ENCODE measurements at places on chromosomes 3 and 15.

GRCh38 chr3:179961071-179961702, 75.5 kb downstream of the PEX5L start:
- no peak for DNase-seq

DNA sequence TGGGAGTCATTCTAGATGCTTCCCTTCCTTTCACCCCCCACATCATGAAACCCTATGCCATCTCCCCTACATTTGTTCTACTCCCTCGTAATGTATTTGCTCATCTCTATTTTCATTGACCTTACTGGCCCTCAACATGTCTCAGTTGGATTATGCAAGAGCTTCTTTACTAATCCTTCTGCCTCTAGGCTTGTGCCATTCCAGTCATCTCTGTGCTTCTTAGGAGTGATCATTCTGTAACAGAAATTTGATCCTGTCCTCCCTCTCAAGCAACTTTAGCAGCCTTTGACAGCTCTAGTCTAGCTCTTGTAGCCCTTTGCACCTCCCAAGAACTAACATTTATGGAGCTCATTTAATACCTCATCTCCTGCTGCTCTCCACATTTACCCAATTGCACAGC, 64.7 kb downstream of the ISL2 start:
- no peak for DNase-seq

- DNase-seq: no peak
Observed at GRCh38 chr3:32452009-32452408, 50.6 kb downstream of the CMTM6 start.

- no peak for DNase-seq
Observed at GRCh38 chr3:122938783-122939425, 88.7 kb downstream of the SEMA5B start.

DNA sequence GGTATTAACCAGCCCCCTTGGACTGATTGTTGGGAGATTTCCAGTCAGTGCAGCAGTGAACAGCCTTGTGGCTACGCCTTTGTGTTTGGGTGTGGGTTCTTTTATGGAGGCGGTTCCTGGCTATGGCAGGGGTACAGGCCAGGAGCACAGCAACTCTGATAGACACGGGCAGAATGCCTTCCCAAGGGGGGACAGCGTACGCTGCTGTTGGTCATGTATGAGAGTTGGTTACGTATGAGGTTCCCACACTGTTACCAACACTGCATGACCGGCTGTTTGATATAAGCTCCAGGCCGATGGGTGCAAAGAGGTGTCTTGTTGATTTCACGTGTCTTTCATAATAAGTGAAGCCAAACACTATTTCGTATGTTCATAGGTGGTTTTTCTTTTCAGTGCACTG, 187.8 kb downstream of the NSMCE3 start:
- DNase-seq: no peak

DNA sequence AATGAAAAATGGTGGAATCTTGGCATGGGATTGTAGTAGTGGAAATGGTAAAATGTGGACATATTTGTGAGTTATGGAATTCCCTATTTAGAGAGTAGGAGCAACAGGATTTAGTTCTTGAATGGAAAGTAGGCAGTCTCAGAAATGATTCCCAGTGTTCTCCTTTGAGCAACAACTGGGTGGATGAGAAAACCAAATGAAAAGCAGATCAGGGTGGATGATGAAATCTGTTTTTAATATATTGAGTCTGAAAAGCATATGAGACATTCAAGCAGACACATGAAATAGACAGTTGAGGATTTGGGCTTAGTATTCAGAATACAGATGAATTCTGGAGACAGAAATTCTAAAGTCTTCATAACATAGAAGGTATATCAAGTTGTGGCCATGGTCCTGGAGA, 451.3 kb downstream of the LPP start:
- no peak for DNase-seq

DNA sequence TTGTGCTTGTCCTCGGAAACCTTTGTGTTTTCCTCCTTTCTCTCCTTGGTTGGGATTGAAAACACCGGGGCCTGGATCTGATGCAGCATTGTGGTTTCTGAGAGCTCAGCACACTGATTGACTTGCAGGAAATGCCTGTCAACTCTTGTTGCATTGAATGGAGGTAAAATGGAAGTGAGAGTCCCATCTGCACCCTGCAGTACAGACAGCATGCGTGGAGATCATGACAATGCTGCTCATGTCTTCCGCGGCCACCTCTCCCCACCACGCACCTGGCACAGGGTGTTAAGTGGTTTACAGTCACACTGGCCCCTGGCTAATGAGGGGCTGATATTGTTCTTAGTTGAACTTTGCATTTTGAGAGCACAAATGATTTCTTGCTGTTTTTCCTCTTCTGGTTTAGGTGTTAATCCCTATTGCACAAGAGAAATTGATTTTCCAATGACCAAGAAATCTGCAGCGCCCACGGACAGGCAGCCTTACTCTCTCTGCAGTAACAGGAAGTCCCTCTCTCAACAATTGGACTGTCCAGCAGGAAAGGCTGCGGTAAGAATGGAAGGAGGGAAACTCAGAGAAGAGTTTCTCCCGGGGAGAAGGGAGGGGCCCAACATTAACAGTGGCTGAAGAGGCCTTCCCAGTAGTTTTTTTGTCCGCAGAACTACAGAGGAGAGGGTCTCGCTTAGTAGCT, 58.5 kb downstream of the STARD5 start:
- no peak for DNase-seq

GRCh38 chr3:31922962-31923361, 58.1 kb downstream of the OSBPL10 start:
- no peak for DNase-seq

- no peak for DNase-seq
Observed at GRCh38 chr3:89613241-89613640, 505.8 kb downstream of the EPHA3 start.

- no peak for DNase-seq
Observed at GRCh38 chr3:65938676-65939075, 100.0 kb downstream of the MAGI1 start.

DNA sequence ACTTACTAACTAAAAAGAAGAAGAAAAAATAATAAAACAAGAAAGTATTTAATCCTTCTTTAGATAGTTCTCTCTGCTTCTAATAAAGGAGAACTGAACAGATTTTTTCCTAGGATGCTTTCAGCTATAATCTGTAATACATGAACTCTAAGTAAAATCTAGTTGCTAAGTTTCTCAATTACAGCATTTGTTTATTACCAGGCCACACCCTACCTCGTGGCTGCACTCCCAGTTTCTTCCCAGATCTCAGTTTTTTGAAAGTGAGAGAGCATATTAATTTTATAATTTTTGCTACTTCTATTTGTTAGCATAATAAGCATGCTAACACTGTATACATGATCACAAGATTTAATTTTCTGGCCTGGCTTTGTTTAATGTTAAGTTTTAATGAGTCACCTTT, 258.3 kb downstream of the IL5RA start:
- no peak for DNase-seq

DNA sequence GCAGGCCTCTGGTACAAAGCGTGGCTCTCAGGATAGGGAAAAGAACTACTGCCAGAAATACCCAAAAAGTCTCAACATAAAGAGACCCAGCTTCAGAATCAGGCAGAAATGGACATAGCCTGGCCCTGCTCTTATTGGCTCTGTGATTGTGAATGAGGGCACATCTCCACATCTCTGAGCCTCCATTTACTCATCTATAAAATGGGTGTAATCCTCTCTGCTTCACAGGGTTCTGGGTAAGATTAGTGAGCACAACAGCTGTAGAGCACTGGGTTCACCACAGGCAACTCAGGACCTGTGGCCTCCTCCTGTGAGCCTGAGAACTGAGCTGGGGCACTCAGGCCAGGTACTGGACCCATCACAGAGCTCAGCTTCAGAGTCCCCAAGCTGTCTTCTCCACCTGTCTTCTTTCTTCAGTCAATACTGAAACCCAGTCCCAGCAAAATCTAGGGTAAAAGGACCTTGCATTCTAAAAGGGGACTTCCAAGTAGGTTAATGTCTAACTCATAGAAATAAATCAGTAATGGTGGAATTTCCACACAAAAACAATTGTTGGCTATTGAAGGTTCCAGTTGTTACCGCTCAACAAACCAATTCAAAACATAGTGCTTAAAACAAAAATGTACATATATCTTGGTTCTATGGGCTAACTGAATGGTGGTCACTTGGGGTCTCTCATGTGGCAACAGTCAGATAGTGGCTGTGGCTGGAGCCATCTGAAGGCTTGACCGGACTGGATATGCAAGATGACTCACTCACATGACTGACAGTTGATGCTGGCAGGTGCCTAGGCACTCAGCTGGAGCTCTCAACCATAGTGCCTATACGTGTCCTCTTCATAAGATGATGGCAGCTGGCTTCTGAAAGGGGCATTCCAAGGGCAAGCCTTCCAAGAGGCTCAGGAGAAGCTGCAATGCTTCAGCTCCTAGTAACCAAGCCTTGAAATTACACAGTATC, 47.3 kb downstream of the TRIM42 start:
- DNase-seq: no peak

DNA sequence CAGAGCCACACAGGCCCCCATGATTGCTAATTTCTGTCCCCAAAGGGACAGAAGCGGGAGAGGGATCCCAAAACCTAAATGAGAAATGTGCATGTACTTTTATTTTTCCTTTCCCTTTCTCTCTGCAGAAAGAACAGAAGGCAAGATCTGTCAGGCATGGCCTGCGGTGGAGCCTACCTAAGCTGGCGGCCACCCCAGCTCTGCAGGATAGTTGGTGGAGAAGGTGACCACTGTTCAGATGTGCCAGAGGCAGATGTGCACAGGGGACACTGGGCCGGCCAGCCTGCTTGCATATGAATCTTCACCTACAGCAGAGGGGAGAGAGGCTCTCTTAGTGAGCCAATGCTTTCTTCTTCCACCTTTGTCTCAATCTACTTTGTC, 2.1 kb upstream of the AMOTL2 start:
- DNase-seq: no peak

GRCh38 chr3:194621947-194622346, 11.3 kb downstream of the TMEM44 start:
- DNase-seq: no peak

- no peak for DNase-seq
Observed at GRCh38 chr3:129687586-129688125, 81.2 kb upstream of the PLXND1 start.

GRCh38 chr15:22850055-22850454, 11.6 kb downstream of the NIPA2 start:
- DNase-seq: no peak

DNA sequence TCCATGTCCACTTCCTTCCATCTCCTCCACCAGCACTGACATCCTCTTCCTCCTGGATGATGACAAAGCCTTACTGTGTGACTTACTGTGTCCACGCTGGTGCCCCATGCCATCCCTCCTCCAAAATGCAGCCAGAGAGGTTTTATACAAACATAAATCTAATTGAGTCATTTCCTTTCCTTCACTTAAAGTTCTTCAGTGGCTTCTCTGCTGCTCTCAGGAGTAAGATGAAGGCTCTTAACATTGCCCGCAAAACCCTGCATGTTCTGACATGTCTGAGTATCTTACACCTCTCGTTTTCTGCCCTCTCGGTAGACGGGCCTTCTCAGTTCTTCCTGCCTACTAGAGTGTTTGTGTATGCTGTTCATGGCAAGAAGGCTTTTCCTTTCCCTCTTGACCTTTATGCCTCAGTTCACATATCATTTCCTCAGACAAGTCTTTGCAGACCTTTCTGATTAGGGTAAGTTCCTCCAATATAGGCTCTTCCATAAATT, 175.5 kb downstream of the CFAP20DC start:
- DNase-seq: no peak

GRCh38 chr3:85051786-85052185, 93.0 kb downstream of the CADM2 start:
- DNase-seq: no peak

GRCh38 chr15:41337631-41338522, 5.2 kb downstream of the NUSAP1 start:
- DNase-seq: no peak

DNA sequence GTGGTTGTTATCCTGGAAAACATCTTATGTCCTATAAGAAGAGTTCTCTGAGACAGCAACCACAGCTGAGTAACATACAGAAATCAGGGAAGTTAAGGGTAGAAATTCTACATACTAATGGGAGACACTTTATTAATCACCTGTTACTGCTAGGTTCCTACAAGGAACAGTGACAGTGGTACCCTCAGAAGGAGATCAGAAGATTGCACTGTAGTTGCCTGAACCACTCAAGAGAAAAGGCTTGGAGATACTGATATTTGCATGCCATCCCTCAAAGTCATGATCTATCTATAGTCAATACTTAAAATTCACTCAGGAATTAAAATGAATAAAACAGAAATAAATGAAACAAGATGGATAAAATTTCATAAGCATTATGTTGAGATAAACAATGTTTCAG, 136.0 kb downstream of the LMLN start:
- DNase-seq: no peak

DNA sequence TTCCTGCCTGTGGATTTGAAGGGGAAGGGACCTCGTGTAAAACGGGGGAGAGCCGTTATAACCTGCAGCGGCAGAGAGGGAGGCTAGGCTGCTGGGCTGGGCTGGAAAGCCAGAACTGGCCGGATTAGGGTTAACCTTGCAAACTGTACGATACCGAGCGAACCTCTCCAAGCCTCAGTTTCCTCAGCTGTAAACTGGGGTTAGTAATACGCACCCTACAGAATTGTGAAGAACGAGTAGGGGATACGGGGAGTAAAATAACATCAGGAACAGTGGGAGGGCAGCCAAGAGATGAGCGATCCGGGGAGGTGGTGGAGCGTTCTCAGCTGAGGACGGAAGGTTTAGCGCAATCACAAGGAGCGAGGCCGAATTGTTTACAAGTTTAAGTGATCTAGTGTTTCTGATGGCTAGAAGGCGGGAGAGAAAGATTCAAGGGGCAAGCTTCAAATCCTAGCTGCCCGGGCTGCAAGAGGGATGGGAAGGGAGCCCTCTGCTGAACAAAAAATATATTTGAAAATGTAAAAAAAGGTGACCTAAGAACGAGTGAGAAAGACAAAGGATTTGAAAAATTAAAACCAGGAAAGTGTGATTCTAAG, 768 bp upstream of the SEMA5B start:
- peak; percentile 19 for DNase-seq

DNA sequence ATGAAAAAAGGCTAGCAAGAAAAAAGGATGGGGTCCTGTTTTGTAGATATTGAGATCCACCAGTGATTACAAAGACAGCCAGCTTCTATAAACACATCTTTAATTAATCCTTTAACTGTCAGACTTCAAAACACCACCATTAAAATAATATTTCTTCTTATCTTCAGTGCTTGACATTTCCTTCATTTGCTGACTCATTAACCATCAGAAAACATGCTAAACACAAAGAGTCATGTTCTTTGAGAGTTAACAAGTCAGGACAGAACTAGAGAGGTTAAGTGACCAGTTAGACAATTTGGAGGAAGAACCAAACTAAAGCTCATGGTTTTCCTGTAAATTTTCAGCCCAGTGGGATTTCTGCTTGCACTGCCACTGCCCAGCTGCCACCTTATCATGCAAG, 111.4 kb downstream of the MEIS2 start:
- no peak for DNase-seq

DNA sequence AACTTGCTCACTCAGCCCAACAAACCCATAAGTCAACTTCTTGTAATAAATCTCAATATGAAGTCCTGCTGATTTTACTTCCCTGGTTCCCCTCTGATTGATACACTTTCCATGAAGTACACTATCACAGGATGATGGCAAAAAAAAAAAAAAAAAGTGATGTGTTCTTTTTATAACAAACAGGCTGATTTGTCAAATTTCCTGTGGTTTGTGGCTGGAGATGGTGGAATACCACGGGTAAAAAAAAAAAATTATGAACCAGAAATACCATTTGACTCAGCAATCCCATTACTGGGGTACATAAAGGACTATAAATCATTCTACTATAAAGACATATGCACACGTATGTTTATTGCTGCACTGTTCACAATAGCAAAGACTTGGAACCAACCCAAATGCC, 10.7 kb upstream of the SERPINI2 start:
- no peak for DNase-seq

Data from CD4-positive, alpha-beta T cell treated with Interleukin-15 for 4 hours (primary cell).